ENCODE measurements at places on chromosomes 2 and 18.

- no peak for DNase-seq
Measured at GRCh38 chr2:135997380-135997779, 12.0 kb upstream of the DARS1 start.

GRCh38 chr2:207087046-207087902 lies 78.5 kb downstream of the KLF7 start:
- no peak for DNase-seq

DNA sequence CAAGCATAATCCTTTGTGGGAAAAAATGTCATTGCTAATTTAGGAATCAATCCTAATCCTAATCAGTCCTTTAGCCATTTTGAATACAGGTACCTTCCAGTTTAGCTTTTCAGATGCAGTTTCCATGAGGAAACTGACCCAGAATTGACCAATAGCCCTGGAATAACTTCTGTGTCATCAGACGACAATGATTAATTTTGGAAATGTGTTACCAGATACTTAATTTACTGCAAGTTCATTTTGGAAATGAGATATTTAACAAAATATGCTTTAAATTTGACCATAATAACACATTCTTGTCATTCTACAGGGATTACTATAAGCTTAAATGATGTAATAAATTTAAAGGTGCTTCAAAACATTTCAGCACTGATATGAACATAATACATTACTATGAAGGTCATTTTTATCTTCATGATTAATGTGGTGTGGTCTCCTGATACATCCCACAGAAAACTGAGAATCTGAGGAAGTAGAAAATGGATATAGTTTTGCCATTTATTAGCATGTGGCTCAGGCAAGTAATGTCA lies 129.8 kb upstream of the SH3BP4 start:
- no peak for DNase-seq

- no peak for DNase-seq
Measured at GRCh38 chr2:149612122-149612521, 24.5 kb upstream of the MMADHC start.

DNA sequence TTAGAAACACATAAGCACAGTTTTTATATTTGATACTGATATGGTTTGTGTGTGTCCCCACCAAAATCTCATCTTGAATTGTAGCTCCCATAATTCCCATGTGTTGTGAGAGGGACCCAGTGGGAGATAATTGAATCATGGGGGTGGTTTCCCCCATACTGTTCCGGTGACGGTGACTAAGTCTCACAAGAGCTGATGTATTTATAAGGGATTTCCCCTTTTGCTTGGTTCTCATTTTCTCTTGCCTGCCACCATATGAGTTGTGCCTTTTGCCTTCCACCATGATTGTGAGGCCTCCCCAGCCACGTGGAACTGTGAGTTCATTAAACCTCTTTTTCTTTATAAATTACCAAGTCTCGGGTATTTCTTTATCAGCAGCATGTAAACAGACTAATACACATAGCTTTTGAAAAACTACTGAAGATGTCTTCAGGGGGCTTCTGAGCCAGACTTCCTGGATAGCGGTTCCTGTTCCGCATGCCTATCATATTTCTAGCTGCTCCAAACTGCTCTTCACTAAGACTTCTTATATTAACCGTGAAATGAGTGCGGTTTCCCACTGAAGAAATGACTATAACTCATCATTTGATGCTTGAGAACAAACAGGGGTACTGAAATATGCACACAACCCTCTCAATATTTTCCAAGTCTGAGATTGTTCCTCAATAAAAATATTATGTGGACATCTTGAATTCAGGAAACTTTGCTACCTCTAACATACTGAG lies 75.8 kb downstream of the SPHKAP start:
- DNase-seq = no peak

DNA sequence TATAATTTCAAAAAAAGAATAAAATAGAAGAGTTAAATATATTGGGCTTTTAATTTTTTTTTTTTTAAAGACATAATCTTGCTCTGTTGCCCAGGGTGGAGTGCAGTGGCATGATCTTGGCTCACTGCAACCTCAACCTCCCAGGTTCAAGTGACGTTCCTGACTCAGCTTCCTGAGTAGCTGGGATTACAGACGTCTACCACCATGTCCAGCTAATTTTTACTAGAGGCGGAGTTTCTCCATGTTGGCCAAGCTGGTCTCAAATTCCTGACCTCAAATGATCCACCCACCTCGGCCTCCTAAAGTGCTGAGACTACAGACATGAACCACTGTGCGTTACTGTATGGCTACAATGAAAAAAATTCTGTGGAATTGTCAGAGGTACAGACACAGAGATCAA lies 98.1 kb upstream of the RGPD4 start:
- no peak for DNase-seq

DNA sequence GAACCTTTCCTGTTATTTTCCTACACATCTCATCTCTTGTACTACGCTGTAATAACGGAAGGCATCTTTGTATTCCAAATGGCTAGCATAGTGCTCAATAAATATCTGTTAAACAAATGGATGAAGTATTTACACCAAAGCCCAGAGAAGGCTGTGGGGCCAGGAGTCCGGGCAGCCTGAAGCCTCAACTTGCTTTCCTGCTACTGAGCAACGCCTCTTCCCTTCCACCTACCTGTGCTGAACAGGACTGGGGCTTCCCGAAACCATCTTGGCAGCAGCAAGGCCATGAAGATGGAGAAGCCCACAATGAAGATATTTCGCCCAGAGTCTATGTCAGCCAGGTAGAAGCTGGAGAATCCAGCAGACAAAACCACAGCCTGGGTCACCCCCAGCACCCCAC lies 2.5 kb upstream of the NHEJ1 start:
- no peak for DNase-seq

DNA sequence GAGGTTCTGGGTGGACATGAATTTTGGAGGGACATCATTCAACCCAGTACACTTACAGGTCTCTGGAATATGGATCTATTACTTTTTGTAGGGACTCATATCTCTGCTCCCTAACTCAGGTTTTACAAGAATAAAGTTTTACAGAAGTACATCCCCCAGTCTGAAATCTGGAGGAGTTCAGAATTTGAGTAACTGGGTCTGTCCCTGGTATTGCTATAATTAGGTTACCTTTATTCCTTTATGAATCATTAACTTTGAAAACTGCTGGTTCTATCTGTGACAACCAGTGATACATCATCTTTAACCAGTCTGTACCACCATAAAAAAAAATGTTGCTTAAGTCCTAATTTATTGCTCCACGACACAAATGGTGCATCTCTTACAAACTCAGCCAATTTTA lies 59.9 kb downstream of the INSIG2 start:
- no peak for DNase-seq

DNA sequence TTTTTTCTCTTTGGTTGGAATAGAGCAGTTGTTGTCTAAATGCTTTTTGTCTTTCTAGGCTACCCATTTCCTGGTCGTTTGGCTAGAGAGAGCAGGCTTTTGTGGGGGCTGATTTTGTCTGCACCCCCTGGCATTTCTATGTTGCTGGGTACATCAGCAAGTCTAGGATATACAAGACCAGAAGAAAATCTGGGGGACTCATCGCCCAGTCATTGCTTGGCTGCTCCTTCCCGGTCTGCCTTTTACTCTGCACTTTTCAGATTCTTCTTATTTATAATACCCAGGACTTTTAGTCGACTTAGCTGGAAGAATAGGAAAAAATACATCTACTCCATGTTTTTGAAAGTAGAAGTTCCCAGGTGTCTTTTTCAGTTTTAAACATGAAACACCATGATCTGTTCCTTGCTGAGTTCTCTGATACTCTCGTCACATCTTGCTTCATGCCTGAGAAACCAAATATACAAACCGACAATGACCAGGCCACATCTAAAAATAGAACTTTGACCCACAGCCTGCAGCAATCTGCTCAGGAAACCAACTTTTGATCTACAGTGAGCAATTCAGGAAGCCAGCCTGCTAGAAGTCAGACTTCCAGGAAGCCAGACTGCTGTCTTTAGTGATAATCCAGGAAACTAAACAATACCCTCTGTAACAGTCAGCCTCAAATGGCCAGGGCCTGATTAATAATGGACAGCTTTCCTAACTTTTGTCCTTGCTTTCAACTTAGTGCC lies 163.8 kb upstream of the MEX3C start:
- DNase-seq = no peak

GRCh38 chr2:161943011-161943410 lies 131.0 kb downstream of the DPP4 start:
- no peak for DNase-seq

GRCh38 chr2:16546128-16546754 lies 119.4 kb downstream of the CYRIA start:
- DNase-seq = no peak

DNA sequence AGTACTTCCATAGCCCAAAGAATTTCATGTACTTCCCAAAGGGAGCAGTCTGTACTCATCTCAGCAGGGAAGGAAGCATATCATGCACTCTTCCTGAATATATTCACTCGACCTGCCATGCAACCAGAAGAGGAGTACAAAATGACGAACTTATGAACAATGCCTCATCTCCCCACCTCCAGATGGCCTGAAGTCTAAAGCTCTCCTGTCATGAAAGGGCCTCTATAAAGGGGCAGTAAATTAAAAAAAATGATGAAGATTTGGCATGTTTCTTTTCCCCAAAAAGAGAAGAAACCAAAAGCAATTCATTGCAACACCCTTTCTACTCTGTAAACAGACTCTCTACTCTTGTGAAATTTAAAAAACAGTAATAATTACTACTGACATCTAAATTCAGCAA lies 1601.1 kb downstream of the LRP1B start:
- no peak for DNase-seq

DNA sequence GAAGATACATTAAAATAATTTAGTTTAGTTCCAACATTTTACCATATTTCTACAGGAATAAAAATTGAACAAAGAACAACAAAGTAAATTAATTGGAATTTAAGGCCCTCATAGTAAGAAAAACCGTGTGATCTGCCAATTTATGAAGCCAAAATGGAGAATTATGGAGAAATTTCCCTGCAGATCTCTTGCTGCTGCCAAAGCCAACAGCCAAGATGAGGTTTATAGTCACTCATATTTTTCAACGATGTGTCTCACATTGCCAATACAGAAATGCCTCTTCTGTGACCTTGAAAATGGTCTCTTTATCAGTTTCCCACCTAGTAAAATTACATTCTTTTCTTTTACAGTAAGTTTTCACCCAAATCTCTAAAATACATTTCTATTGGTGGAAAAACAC lies 317.2 kb upstream of the FIGN start:
- DNase-seq = no peak

DNA sequence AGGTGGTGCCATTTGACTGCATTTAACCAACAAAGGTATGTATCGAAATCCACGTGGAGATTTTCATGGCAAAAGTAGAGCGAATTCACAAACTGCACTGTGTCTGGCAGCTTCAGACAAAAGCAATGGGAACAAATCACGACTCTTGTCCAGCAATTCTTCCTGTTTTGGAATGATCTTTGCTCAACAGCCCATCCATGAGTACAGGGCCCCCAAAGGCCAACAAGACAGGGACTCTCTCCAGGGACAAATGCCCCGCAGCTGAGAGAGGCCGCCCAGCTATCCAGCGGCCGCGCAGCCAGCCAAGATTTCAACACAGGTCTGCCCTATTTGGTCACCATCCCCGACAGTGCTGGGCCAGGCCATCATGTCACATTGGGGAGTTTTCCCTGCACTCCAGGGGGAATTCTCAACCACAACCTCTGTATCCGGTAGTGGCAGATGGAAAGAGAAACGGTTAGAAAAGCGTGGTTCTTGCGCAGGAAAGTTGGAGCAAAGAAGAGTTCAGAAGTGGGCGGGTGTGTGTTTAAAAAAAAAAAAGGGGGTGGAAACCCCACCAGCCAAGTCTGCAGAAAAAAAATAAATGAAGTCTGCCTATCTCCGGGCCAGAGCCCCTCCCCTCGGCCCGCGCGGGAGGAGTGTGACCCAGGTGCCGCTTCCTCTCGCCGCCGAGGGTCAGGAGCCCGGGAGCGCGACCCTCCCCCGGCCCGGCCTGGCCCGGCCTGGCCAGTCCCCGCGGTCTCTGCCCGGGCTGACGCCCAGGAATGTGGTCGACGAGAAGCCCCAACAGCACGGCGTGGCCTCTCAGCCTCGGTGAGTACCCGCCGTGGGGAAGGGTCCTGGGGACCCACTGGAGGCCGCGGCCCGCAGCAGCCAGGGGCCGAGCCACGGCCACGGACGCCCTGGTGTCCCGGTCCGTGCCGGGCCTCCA lies at the start of gene GYPC:
TSS of gene GYPC (plus strand) at position 659 of the 931 bp plus-strand sequence. CDS start at position 765, 106 bp downstream.
- DNase-seq = peak; percentile 83

GRCh38 chr2:178819147-178819875 lies 12.1 kb upstream of the TTN start:
- no peak for DNase-seq

DNA sequence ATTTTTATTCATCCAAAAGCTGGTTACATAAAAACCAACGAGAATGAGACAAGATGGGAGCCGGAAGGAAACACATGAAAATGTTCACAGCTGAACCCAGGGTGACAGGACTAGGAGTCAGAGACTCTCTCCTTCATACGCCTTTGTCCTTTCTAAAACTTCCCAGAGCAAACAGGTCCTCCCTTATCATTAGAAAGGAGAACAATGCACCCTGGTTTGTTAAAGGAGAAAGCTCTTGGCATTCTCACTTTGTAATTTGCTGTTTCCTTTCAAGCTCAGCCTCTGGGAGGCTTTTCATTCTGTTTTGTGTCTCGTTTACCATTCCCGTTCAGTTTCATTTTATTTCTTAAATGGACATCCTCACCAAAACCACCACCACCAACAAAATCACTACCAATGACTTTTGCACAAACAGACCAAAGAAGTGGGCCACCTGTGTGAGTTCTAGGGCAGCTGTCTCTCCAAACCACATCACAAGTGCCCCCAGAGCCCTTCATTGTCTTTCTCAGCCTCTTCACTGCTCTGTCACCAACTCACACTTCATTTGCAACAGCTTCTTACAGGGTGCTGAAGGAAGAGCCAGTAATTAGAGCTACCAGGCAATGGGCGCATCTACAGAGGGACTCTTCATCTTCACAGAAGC lies 105.3 kb downstream of the HDAC4 start:
- DNase-seq = no peak

GRCh38 chr2:23448906-23449305 lies 63.9 kb downstream of the KLHL29 start:
- no peak for DNase-seq

DNA sequence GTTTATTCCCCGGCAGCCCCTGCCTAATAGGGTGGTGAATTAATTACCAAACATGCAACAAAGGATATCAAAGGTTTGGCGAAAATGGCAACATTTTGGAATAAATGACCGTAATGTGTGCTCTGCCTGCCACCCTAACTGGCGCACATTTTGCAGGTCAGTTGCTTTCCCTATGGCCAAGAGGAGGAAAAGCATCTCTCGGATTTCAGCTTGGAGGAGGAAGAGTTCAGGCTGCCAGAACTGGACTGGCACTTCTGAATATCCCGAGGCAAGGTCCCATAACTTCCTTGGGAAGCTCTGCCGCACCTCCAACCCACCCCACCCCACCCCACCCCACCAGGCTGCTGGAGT lies 37.1 kb downstream of the SLC25A52 start:
- DNase-seq = no peak

- no peak for DNase-seq
Measured at GRCh38 chr18:63025251-63026090, 294.1 kb downstream of the BCL2 start.

DNA sequence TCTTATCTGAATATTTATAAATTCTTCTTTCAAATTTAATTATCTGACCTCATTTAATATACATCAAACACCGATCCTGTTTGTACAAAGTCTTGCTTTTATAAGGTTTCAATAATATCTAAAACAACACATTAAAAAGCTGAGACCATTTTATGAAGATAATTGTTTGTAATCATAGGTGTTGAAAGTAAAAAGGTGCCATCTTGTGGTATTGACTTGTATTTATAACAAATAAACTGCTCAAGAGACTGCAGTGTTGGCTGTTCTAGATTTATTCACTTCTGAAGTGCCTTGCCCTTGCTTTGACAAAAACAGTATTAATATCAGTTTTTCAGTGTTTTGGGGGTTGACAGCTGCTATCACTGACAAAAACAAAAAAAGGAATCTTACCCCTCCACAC lies 286.8 kb upstream of the HNMT start:
- no peak for DNase-seq
